ENCODE measurements at places on chromosomes 13 and 19.

DNA sequence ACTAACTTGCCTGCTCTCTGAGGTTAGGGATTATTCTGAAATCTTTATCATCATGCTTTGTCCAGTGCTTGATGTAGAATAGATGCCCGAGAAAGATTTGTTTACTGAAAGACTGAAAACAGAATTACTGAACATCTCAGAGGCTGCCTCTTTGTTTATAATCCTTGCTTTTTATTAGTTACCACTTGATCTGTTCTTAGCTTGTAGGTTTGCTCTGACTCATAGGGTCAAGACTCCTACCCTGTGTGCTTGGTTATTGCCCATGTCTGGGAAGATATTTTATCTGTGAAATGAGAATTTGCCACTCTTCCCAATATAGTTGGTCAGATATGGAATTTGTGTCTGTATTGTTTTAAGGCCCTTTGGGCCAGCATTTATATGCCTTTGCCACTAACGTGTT, 675.3 kb downstream of the DIAPH3 start:
- no peak for DNase-seq

DNA sequence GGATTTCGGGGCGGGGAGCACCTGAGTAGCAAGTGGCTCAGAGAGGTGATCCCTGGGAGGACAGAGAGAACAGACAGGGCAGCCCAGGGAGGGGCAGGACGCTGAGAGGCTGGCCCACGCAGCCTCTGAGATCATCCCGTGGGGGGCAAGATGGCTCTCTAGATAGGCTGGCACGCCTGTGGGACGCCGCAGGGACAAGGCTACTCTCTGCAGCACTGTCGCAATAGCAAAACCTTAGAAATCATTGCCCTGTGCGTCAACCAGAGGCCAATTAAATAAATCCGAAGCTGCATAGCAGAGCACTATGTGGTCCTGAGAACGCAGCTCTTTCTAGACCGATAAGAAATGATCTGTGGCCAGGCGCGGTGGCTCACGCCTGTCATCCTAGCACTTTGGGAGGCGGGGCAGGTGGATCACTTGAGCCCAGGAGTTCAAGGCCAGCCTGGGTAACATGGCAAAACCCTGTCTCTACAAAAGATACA, 5.1 kb downstream of the PEX11G start:
- no peak for DNase-seq

- no peak for DNase-seq
These were observed 4.2 kb upstream of the SPACA6 start for GRCh38 chr19:51688671-51689571.

- DNase-seq, result no peak
These were observed 1.9 kb downstream of the IRF2BP1 start for GRCh38 chr19:45883881-45884681.

- no peak for DNase-seq
These were observed 37.9 kb downstream of the N4BP2L1 start for GRCh38 chr13:32390048-32390447.

GRCh38 chr19:34104096-34104495, 68.2 kb upstream of the LSM14A start:
- no peak for DNase-seq

GRCh38 chr13:77000475-77000874, 8.6 kb downstream of the CLN5 start:
- DNase-seq, result no peak

DNA sequence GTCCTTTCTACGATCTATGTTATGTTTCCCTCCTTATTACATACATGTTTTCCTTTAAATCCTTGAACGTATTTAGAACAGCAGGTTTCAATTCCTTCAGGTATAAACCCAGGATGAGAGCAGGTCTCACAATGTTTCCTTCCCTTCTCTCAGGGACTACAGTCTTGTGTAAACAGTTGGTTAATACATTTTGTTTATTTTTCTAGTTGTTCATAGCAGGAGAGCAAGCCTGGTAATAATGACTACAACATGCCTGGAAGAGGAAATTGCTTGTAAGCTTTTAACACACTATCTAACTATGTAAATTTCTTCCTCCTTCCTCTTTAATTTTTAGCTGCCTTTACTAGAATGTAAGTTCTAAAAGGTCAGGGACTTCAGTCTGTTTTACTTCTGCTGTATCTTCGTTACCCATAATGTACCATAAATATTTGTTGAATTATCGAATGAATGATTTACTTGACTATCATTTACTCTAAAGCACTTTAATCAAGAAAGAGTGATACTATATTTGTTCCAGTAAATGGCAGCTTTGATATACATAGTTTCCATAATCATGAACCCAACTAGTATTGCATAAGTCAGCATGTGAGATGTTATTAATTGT, 28.9 kb upstream of the TNFRSF19 start:
- no peak for DNase-seq

- DNase-seq, result no peak
These were observed 106.7 kb downstream of the RAP2A start for GRCh38 chr13:97540696-97541095.

DNA sequence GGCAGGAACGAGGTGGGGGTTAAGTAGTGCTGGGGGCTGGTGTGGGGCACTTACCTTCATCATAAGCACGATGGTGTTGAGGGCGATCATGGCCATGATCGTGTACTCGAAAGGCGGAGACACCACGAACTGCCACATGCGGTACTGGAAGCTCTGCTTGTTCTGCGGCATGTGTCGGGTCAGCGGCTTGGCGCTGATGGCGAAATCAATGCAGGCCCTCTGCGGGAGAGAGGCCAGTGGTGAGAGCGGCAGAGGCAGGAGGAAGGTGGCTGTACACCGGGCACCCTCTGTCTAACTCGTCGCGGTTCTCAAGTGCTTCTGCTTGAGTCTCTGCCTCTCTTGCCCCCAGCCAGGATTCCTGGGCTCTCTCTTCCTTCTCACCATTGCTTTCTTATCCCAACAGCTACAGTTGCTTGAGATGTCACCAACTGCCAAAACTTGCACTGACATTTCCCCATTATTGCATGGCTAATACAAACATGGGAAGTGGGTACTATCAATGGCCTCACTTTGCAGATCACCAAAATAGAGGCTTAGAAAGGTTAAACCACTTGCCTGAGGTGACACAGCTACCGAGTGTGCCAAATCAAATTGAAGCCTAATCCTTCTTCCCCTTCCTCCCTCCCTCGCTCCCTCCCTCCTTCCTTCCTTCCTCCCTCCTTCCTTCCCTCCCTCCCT, 105.0 kb downstream of the IER2 start:
- no peak for DNase-seq

DNA sequence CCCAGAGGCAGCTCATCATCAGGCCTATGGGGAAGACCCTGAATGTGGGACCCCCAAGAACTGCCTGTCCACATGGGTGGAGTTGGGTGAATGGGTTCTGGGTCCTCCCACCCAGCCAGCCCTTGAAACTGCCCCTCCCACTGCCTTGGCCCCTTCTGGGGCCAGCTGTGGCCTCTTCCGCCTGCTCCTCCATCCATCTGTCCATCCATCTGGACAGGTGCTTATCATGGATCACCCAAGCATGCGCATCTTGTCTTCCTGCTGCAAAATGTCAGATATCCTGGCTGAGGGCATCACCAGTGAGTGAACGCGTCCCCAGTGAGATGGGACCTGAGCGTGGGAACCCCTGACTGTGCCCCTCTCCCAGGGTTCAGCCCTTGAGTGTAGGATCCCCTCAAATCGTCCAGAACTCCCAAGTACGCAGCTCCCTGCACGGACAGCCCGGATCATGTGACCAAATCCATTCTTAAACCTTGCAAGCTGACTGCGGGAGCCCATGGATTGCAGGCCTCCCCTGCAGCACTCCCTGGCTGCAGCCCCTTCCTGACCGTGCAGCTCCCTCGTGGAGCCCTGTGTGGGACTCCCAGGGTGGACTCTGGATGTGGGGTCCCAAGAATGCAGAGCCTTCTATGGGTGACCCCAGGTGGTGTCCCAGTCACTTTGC, 2.0 kb downstream of the STXBP2 start:
- DNase-seq, result no peak

GRCh38 chr19:39052243-39052746, 19.9 kb upstream of the FBXO27 start:
- peak; percentile 87 for DNase-seq

DNA sequence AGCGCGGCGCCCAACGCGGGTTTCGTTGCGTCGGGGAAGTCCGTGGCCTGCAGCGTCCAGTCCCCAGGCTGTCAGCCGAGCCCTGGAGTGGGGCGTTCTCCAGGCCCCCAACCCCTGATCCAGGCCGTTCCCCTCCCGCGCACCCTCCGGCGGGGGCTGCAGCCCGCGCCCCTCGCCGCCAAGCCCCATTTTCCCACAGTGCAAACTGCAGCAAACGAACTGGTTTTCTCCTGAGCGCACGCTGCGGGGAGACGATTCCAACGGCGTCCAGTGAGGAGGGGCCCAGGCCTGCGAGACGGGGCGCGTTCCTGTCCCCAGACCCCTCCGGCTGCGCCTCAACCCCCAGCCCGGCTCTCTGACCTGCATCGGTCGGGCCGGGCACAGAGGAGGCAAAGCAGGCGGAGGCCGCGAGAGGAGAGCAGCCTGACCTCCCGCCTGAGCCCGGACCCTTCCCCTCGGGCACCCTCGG, 4.4 kb upstream of the ONECUT3 start:
- no peak for DNase-seq

GRCh38 chr19:2230807-2231533, 5.2 kb downstream of the PLEKHJ1 start:
- no peak for DNase-seq

GRCh38 chr19:15995536-15995935, 46.7 kb downstream of the OR10H4 start:
- no peak for DNase-seq

DNA sequence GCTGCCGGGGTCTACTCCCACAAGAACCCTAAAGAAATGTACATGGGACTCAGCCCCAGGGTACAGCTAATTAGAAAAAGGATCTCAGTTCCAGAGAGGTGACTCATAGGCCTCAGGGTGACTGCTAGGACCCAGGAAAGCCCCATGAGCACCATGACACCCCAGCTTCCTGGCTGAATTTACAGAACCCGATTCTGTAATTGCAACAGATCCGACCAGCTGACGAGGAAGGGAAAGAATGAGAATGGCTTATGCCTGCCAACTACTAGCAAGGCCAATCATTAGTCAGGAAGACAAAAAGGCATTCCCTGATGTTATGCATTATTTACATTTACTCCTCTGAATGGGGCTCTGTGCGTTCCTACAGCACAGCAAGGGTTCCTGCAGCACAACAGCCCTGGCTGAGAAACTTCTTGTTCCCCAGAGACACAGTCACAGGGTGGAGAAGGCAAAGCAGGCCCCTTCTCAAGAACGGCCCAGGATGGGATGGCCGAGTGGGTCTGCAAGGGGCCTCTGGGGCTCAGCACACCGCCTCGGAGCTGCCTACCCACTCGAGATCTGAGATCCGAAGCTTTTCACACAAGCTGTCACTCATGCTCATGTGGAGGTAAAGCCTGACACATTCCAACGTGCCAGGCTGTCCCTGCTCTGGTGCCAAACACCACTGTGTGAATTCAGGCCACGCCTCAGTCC, 27.2 kb downstream of the PBX4 start:
- DNase-seq, result peak; percentile 75

DNA sequence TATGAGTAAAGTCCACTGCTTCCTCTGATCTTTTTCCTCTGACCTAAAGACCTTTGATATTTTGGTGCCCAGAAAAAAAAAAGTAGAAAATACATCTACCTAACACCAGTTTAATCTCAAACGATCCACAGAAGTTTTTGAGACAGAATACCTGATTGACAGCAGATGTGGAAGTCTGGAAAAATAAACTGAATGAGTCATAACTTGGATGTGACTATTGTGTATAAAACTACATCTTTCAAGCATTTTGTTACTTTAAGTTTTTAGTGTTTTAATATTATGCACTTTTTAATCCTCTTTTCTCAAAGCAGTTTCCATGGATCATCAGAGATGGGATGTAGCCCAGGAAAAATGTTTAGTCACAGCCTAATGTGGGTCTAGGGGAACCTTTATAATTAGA, 216.1 kb downstream of the SLITRK1 start:
- DNase-seq, result no peak

GRCh38 chr13:111908361-111908760, 158.6 kb upstream of the SOX1 start:
- DNase-seq, result peak; percentile 38

DNA sequence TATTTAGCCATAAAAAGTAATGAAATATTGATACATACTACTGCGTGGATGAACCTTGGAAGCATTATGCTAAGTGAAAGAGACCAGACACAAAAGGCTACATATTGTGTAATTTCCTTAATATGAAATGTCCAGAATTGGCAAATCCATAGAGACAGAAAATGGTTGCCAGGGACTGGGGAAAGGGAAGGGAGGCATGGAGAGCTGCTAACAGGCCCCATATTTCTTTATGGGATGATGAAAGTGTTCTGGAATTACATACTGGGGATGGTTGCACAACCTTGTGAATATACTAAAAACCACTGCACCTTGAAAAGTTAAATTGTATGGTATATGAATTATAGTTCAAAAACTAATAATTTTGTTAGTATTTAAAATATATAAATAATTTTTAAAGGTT, 3.6 kb downstream of the IFT88 start:
- no peak for DNase-seq

- no peak for DNase-seq
These were observed 62.4 kb downstream of the MBNL2 start for GRCh38 chr13:97284558-97284957.

DNA sequence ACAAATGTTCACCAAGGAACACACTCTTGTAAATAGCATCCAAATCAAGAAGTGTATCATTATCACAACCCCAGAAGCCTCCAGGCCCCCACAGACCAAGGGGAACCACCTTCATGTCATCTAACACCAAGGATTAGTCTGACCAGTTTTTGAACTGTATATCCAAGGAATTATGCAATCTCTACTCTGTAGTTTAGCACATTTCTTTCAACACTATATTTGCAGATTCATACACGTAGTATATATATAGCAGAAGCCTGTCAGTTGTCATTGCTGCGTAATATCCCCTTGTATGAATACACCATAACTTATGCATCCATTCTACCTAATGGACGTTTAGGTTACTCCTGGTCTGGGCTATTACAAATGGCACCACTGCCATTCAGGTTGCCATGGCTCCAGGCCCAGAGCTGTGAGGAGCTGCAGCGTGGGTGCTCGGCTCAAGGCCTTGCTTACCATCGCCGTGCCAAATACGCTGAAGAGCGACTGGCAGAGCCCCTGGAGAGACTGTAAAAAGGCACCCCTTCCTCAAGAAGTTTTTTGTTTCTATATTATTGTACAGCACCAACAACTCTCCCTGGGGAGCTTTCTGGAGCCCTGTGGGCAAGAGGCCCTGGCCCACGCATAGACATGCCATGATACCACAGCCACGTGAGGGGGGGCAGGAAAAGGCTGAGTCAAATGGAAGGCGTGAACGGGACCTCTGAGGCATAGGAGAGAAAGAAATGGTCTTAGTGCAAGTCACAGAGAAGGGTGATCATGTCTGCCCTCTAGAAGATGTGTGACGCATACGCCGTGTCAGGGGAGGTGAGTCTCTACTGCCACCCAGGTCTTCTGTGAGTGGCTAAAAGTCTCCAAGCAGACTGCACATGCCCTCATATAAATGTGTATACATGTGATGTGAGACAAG, 10.8 kb downstream of the LATS2 start:
- DNase-seq, result no peak

Measured in activated CD8-positive, alpha-beta memory T cell treated with anti-CD3 and anti-CD28 coated beads for 24 hours (primary cell).